ENCODE measurements at places on chromosomes 4 and X. TPM values are rescaled to one million over a fixed set of nuclear protein-coding genes. Genes with fewer than 3 reads are reported as not detected.

The AFP gene
- 0.22 TPM for total RNA-seq

The ING2 gene
- total RNA-seq: 24.8 TPM

The KLKB1 gene
- 0.54 TPM for total RNA-seq

The CCNA2 gene
- total RNA-seq: 26.4 TPM

The NOX1 gene
- total RNA-seq: not detected

The SSX4B gene
- not detected for total RNA-seq

The TMEM31 gene
- total RNA-seq: 0.32 TPM

The PABPC1L2A gene
- not detected for total RNA-seq

The CCKAR gene
- 0.91 TPM for total RNA-seq

The SOD3 gene
- 7.4 TPM for total RNA-seq

The TCP11X2 gene
- not detected for total RNA-seq

The SPRY1 gene
- 0.39 TPM for total RNA-seq

The MND1 gene
- total RNA-seq: 3.8 TPM

The WFS1 gene
- 17.6 TPM for total RNA-seq

The AFF1 gene
- total RNA-seq: 28.5 TPM

The RNF212 gene
- 9.5 TPM for total RNA-seq

The NXF2B gene
- total RNA-seq: not detected

The CACNA1F gene
- not detected for total RNA-seq

The ZNF157 gene
- total RNA-seq: not detected

The SULT1B1 gene
- total RNA-seq: under 0.01 TPM

The SLC2A9 gene
- total RNA-seq: 5.6 TPM

The TECRL gene
- not detected for total RNA-seq

The CENPE gene
- 24.3 TPM for total RNA-seq

The CASP6 gene
- total RNA-seq: 22.7 TPM

The CCDC110 gene
- 5.0 TPM for total RNA-seq

The DUSP21 gene
- total RNA-seq: not detected

The TMEM33 gene
- 54.0 TPM for total RNA-seq

The MAGEA9B gene
- total RNA-seq: not detected

The RPS6KA6 gene
- 6.8 TPM for total RNA-seq

The DGKK gene
- total RNA-seq: not detected

The KIAA1210 gene
- not detected for total RNA-seq

The MUC7 gene
- not detected for total RNA-seq

The LIAS gene
- 7.9 TPM for total RNA-seq

The RADX gene
- total RNA-seq: 1.1 TPM

The MAOB gene
- 3.8 TPM for total RNA-seq

The TLR8 gene
- total RNA-seq: not detected

The HAUS3 gene
- 10.6 TPM for total RNA-seq

The JCHAIN gene
- 6.4 TPM for total RNA-seq

The XG gene
- 12.5 TPM for total RNA-seq

The CITED1 gene
- total RNA-seq: not detected

The NPY2R gene
- total RNA-seq: not detected

The SMIM10 gene
- total RNA-seq: 5.5 TPM

The UGT2B10 gene
- total RNA-seq: not detected

The PTTG2 gene
- 0.26 TPM for total RNA-seq

The AMTN gene
- 0.43 TPM for total RNA-seq

The CRLF2 gene
- 0.11 TPM for total RNA-seq

The ATRX gene
- total RNA-seq: 79.8 TPM

The CLGN gene
- 0.39 TPM for total RNA-seq

The GPR173 gene
- total RNA-seq: 2.8 TPM

The HSFX1 gene
- 1.2 TPM for total RNA-seq

The PARM1 gene
- total RNA-seq: 0.43 TPM

The AMOT gene
- total RNA-seq: 10.6 TPM

The ZNF185 gene
- 3.4 TPM for total RNA-seq

Measured in articular chondrocyte of knee joint (primary cell).